Sigmoid colon (tissue), 7 donors: ENCODE measurements at places on chromosomes 1 and 21. TPM values are rescaled to one million over a fixed set of nuclear protein-coding genes. Genes with fewer than 3 reads are reported as not detected.
A peak's percentile ranks its signal among the peaks of the same experiment; 100 is the strongest.

DNA sequence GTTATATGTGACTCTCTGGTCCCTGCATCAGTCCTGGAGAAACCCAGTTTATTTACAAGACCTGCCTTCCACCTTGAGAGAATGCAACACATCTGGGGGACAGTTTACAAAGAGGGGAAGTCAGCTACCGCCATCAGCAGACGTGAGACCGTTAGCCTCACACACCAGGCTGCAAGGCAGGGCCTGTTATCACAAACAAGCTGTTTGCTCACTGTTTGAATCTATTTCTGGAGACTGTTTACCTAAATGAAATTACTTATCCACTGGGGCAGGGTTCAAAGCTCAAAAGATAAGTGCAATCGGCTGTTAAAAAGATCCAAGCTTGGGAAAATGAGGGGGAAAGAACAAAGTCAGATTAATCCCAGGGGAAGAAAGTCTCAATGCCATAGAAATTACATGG is 134.4 kb downstream of the ZNF281 start:
- DNase-seq = no peak

- no peak for DNase-seq
These were observed 89.2 kb upstream of the DSCAM start for GRCh38 chr21:40936178-40936577.

DNA sequence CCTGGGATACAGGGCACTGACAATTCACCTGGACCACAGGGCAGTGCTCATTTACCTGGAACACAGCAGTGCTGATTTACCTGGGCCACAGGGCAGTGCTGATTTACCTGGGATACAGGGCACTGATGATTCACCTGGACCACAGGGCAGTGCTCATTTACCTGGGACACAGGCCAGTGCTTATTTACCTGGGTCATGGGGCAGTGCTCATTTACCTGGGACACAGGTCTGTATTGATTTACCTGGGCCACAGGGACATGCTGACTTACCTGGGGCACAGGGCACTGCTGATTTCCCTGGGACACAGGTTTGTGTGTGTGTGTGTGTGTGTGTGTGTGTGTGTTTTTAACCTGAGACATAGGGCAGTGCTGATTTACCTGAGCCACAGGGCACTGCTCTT is 261.7 kb downstream of the MATN1 start:
- no peak for DNase-seq

DNA sequence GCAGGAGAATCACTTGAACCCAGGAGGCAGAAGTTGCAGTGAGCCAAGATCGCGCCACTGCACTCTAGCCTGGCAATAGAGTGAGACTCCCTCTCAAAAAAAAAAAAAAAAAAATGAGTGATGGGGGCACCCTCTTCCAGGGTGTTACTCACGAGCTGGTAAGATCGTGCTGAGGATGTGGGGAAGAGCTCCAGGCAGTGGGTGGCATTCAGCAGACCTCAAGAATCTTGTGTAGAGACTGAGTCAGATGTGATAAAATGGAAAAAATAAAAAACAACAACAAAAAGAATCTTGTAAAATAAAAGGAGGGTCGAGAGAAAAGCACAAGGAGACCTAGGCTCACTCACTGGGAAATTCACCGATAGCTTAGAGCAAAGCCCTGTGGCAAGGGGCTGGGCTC is 38.5 kb downstream of the EPHA2 start:
- no peak for DNase-seq

DNA sequence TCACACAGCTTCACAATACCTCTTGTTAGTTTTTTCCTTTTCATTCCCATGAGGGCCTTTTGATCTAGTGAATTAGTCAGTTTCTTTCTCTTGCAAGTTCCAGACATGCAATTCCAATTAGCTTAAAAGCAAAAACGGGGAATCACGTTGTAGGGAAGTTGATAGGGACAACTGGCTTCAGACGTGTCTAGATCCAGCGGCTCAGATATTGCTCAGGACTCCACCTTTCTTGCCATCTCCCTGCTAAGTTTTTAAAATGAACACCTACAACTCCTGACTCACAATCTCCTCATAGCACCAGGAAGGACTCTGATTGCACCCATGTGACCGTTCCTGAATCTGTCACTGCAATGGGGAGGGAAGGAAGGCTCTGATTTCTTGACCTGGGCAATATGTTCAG is 63.8 kb upstream of the ARHGAP29 start:
- no peak for DNase-seq

GRCh38 chr1:118039170-118039569 is 109.6 kb downstream of the WDR3 start:
- no peak for DNase-seq

- no peak for DNase-seq
These were observed 1.1 kb downstream of the AKR1A1 start for GRCh38 chr1:45551684-45552083.

DNA sequence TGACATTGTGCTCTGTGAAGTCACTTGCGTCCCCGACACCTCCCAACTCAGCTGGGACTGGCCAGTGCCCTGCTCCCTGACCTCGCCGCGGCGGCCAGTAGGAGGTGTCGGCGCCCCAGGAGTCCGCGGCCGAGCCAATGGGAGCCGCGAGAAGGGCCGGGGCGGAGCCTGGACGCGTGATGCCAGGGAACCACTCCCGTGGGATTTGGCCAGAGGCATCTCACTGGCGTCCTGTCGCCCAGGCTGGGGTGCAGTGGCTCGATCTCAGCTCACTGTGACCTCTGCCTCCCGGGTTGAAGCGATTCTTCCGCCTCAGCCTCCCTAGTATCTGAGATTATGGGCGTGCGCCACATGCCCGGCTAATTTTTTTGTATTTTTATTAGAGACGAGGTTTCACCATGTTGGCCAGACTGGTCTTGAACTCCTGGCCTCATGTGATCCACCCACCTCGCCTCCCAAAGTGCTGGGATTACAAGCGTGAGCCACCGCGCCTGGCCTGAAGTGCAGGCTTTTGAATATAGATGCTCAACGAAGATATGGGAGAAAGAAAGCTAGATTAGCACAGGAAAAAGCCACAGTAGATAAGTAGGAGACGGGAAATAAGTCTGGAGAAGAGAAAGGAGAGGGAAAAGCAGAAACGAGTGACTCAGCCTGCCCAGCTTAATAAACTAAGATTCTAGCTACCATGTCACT is 38.0 kb downstream of the ZBTB8OS start:
- DNase-seq = peak; percentile 91

DNA sequence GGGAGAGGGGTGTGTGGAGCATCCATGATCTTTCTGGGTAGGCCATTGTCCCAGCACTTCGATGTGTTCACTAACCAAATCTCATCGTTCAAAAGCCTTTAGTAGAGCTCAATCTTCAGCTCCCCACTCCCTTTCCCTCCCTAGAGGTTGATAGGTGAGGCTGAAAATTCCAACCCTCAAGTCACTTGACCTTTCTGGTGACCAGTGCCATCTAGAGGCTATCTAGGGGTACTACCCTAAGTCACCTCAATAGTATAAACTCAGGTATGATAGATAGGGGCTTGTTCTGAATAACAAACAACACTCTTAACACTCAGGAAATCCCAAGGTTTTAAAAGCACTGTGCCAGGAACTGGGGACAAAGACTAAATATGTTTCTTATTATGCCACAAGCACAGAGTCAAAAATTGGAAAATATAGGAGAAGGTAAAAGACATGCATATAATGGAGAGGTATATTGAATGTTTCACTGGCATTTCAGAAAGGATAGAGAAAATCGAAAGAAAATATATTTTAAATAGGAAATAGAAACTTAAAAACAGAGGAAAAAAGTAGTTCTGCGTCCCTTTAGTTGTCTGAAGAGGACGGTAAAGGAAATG is 42.9 kb upstream of the CD53 start:
- DNase-seq = no peak

DNA sequence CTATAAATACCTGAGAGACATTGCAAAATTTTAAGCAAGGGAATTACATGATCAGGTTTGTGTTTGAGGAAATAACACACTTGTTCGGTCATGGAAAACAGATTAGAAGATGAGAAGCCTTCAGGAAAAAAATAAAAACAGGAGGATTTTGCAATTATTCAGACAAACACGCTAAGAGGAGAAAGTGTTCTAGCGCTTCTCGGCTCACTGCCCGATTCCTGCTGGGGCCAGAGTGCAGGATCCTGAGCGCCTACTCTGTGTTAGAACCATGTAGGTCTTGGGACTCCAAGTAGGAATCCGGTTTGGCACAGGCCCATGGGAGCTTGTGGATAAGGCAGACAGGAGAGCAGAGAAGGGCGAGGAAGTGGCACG is 8.1 kb upstream of the PRELP start:
- peak; percentile 94 for DNase-seq

GRCh38 chr1:33000427-33001026 is 35.9 kb upstream of the RNF19B start:
- DNase-seq = no peak

DNA sequence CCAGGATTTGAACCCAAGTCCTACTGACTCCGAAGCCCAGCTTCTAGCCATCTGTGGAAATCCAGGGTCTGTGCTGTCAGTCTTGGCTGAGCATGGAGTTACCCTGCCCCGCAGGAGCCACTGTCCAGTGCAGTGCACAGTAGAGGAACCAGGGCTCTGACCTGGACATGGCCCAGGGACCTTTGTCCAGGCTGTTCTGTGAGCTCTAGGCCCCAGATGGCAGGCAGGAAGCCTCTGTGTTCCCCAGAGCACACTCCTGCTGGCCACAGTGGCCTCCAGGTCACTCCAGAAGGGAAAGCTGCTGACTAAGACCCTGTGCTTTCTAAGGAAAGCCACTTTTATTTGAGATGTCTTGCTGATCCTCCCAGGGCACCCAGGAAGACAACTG is 13.8 kb downstream of the S100A7A start:
- DNase-seq = no peak

DNA sequence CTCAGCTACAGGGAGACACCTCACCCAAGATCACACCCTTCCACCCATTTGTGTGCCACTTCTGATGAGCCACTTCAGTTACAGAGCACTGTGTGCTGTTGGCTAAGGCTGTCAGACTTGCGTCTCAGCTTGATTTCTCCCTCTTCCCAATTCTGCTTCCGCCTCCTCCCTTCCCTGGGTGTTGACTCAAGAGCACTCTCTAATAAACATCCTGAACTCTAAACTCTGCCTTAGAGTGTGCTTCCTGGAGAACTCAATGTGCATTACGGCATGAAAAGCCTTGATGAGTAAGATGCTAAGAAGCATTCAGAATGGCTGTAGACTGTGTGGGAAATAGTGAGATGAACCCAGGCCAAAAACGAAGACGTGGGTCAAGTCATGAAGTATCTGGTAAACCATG is 54.9 kb upstream of the S1PR1 start:
- DNase-seq = no peak

- no peak for DNase-seq
These were observed 645.2 kb upstream of the USP24 start for GRCh38 chr1:55860326-55860725.

DNA sequence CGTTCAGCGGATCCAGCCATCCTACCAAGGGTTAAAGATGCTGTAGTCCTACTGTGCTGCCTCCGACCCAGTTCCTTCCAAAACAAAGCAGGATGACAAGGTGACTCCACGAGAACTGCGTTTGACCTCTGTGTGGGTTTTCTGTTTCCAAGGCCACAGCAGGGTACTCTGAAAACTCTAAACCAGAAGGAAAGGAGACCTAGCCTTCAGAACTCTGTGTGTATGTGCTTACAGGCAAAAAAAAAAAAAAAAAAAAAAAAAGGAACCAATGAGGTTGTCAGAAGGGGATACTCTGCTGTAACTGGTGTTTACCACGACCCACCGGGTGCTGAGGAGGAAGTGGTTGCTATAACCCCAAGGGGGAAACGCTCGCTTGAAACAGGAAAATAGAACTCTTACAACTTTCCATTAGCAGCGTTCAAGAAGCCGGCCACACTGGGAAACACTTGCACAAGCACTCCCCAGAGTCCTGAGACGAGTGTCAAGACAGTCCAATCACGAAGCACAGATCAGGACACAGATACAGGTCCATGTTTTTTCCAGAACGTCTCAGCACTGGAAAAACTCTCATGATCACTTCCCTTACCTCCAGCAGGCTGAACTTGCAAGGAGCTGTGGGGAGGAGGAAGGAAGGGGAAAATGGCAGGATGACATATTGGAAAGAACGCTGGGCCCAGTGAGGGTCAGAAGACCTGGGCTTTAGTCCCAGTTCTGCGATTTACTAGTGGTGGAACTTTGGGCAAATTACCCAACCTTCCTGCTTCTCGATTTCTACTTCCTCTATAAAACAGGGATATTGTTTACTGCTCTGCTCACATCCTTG is 64.0 kb downstream of the ITPKB start:
- peak; percentile 85 for DNase-seq

DNA sequence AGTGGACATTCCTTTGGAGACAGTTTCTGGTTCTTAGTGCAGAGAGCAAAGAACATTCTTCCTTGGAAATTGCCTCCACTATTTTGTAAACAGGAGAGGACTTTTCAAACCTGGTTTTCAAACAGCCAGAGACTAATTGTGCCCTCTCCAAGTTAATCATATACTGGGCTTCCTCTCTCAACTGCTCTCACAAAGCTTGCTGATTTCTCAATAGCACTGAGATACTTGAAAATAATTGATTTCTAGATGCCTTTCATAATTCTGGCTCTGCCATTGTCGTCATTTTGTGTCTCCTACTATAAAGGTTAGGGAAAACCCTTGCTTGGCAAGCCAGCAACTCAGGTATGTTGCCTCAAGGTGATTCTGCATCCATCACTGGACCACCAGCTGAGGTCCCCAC is 56.0 kb downstream of the KCNJ15 start:
- DNase-seq = no peak

GRCh38 chr1:156693848-156694689 is 11.3 kb downstream of the CRABP2 start:
- no peak for DNase-seq

GRCh38 chr1:171017426-171017825 is 73.3 kb upstream of the FMO3 start:
- DNase-seq = no peak

DNA sequence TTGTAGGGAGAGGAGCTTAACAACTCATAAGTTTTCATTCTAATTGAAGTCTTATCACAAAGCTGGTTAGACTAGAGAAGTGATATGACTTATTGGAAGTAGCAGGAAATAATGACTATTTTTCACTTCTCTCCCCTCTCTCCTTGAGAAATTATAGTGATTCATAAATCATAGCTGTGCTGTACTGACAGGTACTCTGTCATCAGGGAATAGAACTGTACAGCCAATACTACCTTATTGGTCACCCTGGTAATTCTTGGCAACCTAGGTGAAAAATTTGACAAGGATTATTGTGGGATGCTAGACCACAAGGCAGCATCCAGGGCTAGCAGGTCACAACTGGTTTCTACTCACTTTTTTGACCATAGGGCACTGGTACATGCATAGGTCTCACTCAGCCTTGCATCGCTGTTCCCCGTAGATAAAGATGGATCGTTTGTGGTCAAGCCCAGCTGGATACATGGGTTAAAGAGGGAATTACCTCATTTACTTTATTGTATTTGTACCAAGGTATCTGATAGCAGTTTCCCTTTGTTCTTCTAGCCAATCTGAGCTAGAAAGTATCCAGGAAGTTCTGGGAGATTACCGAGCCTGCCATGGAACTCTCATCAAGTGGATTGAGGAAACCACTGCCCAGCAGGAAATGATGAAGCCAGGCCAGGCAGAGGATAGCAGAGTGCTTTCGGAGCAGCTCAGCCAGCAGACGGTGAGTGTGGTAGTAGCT is 113.6 kb downstream of the MACF1 start:
- no peak for DNase-seq

Gene FAM151A
- polyA plus RNA-seq = 5.4 TPM

Gene MAN1A2
- 1.8 TPM for polyA plus RNA-seq

Gene LAMTOR2
- polyA plus RNA-seq = 199 TPM

Gene NGF
- not detected for polyA plus RNA-seq

Gene SMIM1
- 3.7 TPM for polyA plus RNA-seq

Gene S100A4
- 304 TPM for polyA plus RNA-seq

Gene KCNJ10
- polyA plus RNA-seq = 0.23 TPM

Gene CD5L
- polyA plus RNA-seq = not detected

Gene LCE1B
- not detected for polyA plus RNA-seq

Gene S100A1
- 3.2 TPM for polyA plus RNA-seq

Gene CYB5RL
- 1.8 TPM for polyA plus RNA-seq
